Upper lobe of right lung (tissue), 1 donor: ENCODE measurements at places on chromosomes 12 and 14. TPM values are rescaled to one million over a fixed set of nuclear protein-coding genes. Genes with fewer than 3 reads are reported as not detected.

The SLC25A47 gene
- not detected for total RNA-seq

The RASSF8 gene
- 85.7 TPM for total RNA-seq

The LPAR5 gene
- total RNA-seq = 2.5 TPM

DNA sequence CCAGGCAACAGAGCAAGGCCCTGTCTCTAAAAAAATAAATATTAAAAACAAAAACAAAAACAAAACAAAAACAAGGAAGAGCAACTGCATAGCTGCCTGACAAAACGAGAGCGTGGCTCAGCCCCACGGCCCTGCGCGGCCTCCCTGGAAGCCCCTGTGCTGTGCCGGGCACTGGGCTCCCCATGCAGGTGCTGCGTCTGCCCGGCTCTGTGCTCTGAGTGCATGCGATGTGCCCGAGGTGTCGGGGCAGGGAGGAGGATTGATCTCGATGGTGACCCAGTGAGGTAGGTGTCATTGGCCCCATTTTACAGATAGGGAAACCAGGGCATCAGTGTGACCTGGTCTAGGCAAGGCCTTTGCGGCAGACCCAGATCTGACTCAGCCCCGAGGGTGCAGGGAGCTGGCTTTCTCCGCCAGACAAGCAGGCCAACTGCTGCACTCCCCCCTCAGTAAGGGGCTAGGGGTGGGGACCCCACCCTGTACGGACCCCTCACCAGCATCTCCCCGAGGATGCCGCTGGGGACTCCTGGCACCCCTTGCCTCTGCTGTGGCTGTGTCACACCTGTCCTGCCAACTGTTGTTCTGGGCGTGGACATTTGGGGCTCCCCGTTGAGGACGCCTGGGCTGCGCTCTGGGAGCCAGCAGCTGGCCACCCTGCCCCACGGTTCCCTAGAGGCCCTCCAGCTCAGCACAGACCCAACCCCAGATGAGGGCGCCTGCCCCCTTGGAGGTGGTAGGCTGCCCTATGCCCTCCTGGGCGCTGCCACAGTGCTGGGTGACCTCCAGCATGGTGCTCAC, 15.3 kb downstream of the GPR132 start:
- H3K27me3 ChIP-seq = no peaks in the 10 kb centered on the region
- no peak overlapping the region for H3K4me3 ChIP-seq
- H3K36me3 ChIP-seq = no peaks in the 10 kb centered on the region
- peaks cover 6% of the 10 kb centered on the region for H3K4me1 ChIP-seq

DNA sequence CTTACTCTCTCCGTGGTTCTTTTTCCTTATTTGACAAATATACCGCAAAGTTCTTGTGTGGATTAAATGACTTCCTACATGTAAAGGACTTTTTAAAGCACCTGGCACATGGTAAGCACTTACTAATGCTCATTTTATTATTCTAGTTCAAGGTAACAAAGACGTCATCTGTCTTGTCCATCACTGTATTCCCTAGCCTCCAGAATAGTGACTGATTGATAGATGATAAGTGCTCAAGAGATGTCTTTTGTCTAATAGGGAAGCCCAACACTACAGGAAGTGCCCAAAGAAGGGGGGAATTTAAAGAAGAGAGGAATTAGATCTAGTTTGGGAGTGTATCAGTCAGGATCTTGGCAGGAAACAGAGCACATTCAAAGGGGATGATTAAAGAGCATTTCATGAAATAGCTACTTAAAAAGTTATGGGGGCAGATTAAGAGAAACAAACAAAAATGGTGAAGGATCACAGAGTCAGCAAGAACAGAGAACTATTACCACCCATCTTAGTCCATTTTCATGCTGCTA, 151.9 kb downstream of the GXYLT1 start:
- no peaks in the 10 kb centered on the region for H3K27me3 ChIP-seq
- no peaks in the 10 kb centered on the region for H3K4me1 ChIP-seq
- H3K36me3 ChIP-seq = no peaks in the 10 kb centered on the region
- DNase-seq = no peak
- H3K27ac ChIP-seq = no peak overlapping the region
- H3K4me3 ChIP-seq = no peak overlapping the region

DNA sequence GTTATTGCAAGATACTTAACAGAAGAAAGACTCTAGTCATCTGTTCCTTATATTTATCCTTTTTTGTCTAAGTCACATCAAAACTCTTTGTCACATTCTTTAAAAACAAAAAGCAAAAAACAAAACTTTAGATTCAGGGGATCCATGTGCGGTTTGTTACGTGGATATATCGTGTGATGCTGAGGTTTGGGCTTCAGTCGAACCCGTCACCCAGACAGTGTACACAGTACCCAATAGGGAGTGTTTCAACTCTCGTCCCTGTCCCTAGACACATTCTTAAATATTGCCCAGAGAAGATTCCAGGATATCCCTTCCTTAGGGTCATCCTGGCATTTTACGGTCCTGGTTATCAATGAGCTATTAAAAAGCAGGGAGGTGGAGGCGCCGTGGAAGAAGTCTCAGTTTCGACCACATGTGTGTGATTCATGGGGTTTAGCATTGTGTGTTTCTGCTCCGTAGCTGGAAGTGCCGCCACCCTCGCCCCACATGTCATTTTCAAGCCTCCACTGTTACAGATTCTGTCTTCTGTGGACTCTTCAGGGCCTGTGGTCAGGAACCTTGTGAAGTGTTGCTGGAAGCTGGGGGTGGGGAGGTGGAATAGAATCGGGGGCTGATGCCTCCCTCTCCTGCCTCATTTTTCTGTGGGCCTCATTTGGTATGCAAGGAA, 19.9 kb downstream of the CCND2 start:
- H3K4me1 ChIP-seq = peaks cover 3% of the 10 kb centered on the region
- H3K27me3 ChIP-seq = no peaks in the 10 kb centered on the region
- H3K36me3 ChIP-seq = peaks cover 46% of the 10 kb centered on the region
- H3K27ac ChIP-seq = no peak overlapping the region
- no peak overlapping the region for H3K4me3 ChIP-seq

DNA sequence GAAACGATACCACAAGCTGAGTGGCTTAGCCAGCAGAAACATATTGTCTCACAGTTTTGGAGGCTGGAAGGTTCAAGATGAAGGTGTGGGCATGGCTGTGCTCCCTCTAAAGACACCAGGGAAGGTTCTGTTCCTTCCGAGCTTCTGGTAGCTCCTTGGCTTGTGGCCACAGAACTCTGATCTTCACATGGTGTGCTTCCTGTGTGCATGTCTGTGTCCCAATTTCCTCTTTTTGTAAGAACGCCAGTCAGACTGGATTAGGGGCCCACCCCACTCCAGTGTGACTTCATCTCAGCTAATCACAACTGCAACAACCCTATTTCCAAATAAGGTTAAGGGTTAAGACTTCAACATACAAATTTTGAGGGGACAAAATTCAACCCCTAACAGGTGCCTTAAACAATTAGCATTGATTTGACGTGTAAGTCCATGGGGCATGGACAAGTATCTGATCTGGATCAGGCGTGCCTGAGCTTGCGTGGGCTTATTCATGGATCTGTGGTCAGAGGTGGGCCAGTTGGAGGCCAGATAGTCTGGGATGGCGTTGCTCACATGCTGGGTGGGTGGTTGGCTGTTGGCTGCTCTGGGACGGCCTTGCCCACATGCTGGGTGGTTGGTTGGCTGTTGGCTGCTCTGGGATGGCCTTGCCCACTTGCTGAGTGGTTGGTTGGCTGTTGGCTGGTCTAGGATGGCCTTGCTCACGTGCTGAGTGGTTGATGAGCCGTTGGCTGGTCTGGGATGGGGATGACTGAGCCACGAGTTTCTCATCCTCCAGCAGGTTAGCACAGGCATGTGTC, 88.5 kb downstream of the LGMN start:
- peaks cover 35% of the 10 kb centered on the region for H3K36me3 ChIP-seq
- peaks cover 42% of the 10 kb centered on the region for H3K4me1 ChIP-seq
- peak; percentile 72 for DNase-seq
- H3K27ac ChIP-seq = peak overlapping the region; percentile 67

GRCh38 chr12:116821291-116821690, 60.0 kb downstream of the HRK start:
- H3K4me3 ChIP-seq = no peak overlapping the region
- H3K36me3 ChIP-seq = no peaks in the 10 kb centered on the region
- DNase-seq = no peak
- no peaks in the 10 kb centered on the region for H3K27me3 ChIP-seq
- peaks cover 10% of the 10 kb centered on the region for H3K4me1 ChIP-seq

- no peak for DNase-seq
- H3K36me3 ChIP-seq = no peaks in the 10 kb centered on the region
- no peak overlapping the region for H3K4me3 ChIP-seq
- H3K27me3 ChIP-seq = no peaks in the 10 kb centered on the region
Observed at GRCh38 chr12:115075552-115076170, 391.7 kb upstream of the TBX3 start.

DNA sequence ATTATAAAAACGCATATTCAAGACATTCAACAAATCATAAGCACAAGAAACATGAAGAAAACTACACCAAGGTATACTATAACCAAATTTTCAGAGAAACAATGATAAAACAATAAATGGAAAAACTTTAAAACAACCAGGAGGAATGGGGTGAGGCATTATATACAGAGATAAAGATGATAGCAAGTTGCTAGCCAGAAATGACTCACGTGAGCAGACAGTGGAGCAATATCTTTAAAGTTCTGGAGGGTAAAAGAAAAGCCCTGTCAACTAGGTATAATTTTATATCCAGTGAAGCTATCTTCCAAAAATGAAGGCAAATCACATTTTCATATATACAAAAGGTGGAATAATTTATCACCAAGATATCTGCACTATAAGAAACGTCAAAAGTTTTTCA, 97.8 kb upstream of the PCED1B start:
- H3K4me3 ChIP-seq = no peak overlapping the region
- H3K36me3 ChIP-seq = no peaks in the 10 kb centered on the region
- no peak for DNase-seq
- peaks cover 9% of the 10 kb centered on the region for H3K27me3 ChIP-seq
